Right ventricle myocardium inferior (tissue), 1 donor: ENCODE measurements at places on chromosomes 1 and 21. TPM values are rescaled to one million over a fixed set of nuclear protein-coding genes. Genes with fewer than 3 reads are reported as not detected.
A peak's percentile ranks its signal among the peaks of the same experiment; 100 is the strongest.

The CFHR2 gene
- total RNA-seq, result not detected

DNA sequence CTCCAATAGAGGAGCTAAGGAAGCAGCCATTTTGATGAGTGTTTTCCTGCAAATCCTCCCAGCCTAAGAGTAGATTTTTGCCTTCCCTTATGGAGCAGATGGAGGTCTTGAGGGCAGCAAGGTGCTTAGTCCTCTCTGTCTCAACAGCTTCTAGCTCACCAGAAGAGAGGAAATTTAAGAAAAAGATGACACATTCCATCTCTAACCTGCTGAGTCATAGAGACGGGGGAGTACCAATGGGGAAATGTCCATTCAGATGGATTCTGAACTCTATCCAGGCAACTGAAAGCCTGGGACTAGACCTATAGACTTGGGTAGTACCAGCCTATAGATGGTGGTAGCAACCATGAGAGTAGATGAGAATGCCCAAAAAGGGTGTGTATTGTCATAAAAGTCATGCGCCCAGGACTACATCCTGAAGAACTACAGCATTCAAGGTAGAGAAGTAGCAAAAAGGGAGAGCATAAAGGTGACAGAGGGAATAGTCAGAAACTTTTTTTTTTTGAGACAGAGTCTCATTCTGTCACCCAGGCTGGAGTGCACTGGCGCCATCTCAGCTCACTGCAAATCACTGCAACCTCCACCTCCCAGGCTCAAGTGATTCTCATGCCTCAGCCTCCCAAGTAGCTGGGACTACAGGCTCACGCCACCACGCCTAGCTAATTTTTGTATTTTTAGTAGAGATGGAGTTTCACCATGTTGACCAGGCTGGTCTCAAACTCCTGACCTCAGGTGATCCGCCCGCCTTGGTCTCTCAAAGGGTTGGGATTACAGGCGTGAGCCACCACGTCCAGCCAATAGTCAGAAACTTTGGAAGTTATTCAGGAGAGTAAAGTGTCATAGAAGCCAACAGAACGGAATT lies 10.7 kb upstream of the ELOA start:
- DNase-seq, result no peak

DNA sequence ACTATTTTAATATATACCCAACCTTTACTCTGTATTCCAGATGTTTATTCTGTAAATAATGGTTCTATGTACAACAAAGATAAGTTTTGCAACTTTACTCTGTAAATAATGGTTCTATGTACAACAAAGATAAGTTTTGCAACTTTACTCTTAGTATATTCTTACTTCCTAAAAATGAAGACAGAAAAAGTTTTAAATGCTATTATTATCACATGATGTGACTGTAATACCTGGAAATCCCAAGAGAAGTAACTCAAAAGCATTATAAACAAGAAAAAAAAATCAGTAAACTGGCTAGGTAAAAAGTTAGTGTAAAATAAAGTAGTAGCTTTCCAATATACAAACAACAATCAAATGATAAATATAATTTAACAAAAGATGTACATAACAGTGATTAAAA lies 18.5 kb upstream of the EXO1 start:
- no peak for DNase-seq

- no peak for DNase-seq
Observed at GRCh38 chr21:28590676-28591075, 402.0 kb downstream of the LTN1 start.

- peak; percentile 84 for DNase-seq
Observed at GRCh38 chr1:1432951-1433803, 2.3 kb upstream of the VWA1 start.
